Body of pancreas (tissue), 4 donors: ENCODE measurements at places on chromosomes 2 and 18.

GRCh38 chr2:43288417-43289305, 62.3 kb upstream of the ZFP36L2 start:
- DNase-seq = no peak

DNA sequence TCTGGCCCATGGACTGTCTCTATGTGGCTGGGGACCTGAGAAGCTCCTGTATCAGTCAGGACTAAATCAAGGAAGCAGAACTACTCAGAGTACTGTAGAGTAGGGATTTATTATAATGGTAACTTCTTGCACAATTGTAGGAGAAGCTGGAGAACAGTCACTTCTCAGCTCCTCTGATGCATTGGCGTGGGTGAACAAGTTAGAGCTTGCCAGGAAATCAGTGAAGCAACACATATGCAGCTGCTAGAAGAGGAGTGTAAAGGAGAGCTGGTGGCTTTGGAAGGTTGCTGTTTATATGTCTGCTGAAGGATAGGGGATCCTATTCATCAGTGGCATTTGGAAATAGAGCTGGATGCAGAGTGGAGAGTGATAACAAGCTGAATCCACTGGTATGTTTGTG, 215.5 kb upstream of the CWC22 start:
- DNase-seq = no peak

GRCh38 chr2:207698301-207698700, 13.1 kb upstream of the CCNYL1 start:
- DNase-seq = no peak

DNA sequence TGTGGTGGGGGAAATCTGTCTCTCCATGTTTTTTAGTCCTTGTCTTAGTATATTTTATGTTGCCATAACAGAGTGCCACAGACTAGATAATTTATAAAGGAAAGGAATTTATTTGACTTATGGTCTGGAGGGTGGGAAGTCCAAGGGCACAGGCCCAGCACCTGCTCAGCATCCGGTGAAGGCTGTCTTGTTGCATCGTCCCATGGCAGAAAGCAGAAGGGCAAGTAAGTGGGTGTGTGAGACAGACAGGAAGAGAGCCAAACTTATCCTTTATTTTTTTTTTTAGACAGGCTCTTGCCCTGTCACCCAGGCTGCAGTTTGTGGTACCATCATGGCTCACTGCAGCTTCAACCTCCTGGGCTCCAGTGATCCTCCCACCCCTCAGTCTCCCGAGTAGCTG, 98.1 kb downstream of the HS1BP3 start:
- no peak for DNase-seq

GRCh38 chr2:186822323-186822722, 26.6 kb downstream of the ZSWIM2 start:
- DNase-seq = no peak
